ENCODE measurements at places on chromosomes 4 and X.

DNA sequence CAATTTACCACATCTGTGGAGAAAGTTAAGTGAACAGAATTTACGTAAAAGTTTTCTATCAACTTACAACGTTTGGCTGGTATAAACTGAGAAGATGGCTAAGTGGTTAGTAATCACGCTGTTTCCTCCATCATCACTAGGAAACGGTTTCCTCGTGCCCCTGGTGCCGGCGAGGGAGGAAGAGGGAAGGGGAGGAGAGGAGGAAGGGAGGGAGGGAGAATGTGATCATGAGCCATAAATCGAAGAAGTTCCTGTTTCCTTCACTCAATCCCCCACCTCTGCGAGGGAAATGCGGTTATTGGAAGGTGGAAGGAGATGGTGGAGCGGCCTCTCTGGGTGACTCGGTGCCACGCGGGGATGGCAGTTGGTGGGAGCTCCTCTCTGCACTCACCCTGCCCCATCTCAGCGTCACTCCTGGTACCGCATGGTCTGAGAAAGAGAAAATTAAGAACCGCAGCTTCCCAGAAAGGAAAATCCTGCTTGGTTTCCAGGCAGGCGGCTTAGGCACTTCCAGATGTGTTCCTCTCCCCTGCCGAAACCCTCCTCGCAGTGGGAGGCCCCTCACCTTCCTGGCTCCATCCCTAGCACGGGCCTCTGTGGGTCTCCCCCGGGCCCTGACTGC, 216.8 kb downstream of the AFAP1 start:
- peak; percentile 53 for DNase-seq

DNA sequence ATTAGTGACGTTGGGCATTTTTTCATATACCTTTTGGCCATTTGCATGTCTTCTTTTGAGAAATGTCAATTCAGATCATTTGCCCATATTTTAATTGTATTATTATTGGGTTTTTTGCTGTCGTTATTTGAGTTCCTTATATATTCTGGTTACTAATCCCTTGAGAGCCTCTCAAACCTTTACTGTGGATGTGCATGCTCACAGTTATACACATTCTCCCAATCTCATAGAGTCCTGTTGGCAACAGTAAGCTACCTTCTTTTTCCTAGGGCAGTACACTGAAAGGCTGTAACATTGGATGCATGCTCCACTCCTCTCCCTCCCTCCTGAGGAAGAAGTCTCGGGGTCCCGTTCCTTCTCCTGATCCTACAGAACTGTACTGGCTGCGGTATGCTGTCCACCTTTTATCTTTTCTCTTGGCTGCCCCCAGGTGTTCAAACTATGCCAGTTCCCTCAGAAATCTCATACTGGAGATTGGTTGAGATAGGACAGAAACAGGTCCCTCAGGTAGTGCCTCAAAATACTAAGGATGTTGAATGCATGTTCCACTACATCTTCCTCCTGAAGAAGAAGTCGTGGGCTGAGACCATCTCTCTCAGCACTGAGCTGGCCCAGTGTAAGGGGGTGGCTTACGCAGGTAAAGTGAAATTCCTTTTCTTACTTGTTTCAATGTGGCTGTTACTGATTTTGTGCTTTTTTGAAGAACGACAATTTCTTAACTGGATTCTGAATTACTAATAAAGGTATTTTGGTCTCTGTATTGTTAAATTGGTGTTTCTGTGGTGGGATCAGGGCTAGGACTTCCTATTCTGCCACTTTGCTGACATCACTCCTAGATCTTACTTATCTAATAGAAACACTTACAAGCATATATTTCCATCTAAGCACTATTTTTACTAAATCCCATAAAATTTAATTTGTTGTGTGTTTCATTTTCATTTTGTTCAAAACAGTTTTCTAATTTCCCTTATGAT, 145.4 kb upstream of the HUWE1 start:
- DNase-seq = no peak

DNA sequence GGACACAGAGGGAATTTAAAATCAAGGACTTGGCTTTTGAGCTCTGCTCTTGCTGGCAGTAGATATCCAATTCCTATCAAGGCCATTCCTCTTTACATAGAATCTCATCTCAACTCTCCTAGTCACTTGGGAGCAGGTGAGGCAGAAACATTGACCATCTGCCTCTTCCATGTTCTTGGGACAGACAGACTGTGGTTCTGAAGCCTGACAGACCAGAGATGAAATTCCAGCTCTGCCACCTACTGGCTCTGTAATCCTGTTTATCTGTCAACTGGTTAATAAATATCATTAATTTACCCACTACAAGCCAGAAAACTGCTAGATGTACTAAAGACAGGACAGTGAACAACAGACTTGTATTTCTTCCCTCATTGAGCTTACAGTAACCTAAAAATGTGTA, 300.8 kb downstream of the ADGRL3 start:
- DNase-seq = no peak

DNA sequence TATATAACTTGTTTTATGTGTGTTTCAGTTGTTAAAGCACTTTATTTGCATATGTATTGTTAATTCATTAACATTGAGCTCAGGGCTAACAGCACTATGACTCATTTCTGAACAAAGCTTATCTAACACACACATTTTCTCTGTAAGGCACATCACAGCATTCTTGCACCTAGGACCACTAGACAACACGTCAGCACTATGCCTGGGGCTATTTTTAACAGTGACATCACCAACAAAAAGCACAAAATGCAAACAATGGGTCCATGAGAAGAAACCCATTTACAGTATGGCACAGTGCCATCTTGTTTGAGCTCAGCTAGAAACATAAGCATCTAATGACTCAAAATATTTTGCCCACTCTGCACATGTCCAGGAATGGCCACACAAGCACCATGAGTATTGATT, 124.4 kb downstream of the RELL1 start:
- no peak for DNase-seq

DNA sequence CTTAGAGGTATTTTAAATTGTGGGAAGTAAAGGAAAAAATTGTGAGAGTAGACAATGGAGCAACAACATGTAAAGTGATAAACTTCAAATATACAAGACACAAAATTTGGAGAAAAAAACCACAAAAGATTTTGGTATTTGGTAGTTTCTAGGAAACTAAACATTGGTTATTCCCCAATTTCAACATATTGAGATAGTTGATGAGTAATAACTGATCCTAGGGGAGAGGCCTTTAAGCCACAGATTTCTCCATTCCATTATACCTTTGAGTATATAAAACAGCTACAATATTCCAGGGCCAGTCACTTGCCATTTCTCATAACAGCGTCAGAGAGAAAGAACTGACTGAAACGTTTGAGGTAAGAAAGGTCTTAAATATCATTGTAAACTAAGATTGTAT, at the start of gene FDCSP:
Gene FDCSP (plus strand): TSS at position 301 of the 400 bp plus-strand sequence. CDS start 5,071 bp downstream, outside the sequence.
- no peak for DNase-seq

DNA sequence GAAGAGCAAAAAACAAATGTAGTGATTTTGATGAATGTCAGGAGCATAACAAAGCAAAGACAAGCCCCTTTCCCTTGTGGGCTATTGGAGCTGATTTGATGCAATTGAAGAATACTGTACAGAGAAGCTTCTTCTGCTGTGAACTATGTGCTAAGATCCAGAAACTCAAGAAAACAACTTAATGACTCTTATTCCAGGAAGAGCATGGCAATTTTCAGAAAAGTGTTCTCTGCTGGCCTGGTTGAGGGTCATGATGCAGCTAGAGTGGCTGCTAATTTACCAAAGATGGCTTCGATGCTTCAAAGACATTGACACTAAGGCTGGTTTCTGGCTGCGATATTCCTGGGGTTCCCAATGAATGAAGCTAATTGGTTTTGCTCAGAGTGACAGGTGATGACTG, 45.8 kb downstream of the TNIP3 start:
- no peak for DNase-seq

DNA sequence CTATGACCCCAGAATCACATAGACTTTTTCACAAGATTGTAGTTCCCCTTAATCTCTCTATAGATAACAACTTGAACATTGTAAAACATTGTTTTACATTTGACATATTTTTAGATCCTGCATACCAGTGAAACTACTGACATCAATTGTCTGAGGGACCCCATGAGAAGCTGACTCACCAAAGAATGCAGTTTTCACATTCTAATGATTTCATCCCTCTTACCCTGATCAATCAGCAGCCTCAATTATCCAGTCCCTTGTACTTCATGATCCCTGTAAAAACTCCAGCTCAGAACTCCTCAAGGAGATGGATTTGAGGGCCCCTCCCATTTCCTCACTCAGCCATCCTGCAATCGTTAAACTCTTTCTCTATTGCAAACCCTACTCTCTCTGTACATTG, 411.0 kb upstream of the NDST3 start:
- no peak for DNase-seq

DNA sequence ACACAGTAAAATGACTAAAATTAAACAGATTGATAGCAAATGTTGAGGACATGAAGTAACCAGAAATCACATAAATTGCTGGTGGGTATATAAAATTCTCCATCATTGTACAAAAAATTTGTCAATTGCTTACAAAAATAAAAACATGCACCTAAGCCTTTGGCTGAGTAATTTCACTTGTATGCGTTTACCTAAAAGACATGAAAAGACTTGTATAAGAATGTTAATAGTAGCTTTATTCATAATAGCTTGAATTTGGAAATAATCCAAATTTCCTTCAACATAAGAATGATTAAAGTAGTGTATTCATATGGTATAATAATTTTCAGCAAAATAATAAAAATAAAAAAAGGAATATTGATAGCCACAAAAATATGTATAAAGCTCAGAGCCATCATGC, 37.7 kb downstream of the PDHA2 start:
- DNase-seq = no peak

- no peak for DNase-seq
These were observed 112.9 kb upstream of the C1QTNF7 start for GRCh38 chr4:15314974-15315373.

- no peak for DNase-seq
These were observed 498.9 kb downstream of the INPP4B start for GRCh38 chr4:142347241-142347640.

DNA sequence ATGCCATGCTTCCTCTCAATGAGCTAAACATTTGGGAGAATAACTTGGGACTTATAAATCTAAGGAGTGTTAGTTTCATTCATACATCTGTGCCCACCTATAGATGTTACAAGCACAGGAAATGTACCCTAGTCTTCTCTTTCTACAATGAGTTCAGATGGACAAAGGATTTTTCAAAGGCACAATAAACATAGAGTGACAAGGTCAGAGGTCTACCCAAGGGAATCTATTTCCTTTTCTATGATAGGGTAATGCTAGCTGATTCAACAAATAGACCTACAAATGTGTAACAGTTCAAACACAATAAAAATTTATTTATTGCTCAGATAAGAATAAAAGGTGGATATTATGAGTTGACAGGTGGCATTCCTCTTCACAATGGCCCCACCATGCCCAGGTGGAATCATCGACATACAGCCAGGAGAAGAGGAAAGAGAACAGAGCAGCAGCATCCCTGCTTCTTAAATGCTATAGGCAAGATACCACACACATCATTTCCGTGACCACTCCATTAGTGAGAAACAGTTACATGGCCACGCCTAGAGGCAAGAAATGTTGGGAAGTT, 421.8 kb downstream of the HNRNPD start:
- no peak for DNase-seq

- no peak for DNase-seq
These were observed 8.9 kb downstream of the MFAP3L start for GRCh38 chr4:170017252-170017651.

- no peak for DNase-seq
These were observed 542.3 kb upstream of the GRIA3 start for GRCh38 chrX:122641826-122642225.

- no peak for DNase-seq
These were observed 1403.5 kb upstream of the PABPC4L start for GRCh38 chr4:135605076-135605475.

All from left hindlimb (tissue), 1 donor.